ENCODE measurements at places on chromosomes 12 and 14. TPM values are rescaled to one million over a fixed set of nuclear protein-coding genes. Genes with fewer than 3 reads are reported as not detected.
A peak's percentile ranks its signal among the peaks of the same experiment; 100 is the strongest.

The GMFB gene
- total RNA-seq = 55.1 TPM

The KRT79 gene
- not detected for total RNA-seq

The EXD2 gene
- 27.9 TPM for total RNA-seq

DNA sequence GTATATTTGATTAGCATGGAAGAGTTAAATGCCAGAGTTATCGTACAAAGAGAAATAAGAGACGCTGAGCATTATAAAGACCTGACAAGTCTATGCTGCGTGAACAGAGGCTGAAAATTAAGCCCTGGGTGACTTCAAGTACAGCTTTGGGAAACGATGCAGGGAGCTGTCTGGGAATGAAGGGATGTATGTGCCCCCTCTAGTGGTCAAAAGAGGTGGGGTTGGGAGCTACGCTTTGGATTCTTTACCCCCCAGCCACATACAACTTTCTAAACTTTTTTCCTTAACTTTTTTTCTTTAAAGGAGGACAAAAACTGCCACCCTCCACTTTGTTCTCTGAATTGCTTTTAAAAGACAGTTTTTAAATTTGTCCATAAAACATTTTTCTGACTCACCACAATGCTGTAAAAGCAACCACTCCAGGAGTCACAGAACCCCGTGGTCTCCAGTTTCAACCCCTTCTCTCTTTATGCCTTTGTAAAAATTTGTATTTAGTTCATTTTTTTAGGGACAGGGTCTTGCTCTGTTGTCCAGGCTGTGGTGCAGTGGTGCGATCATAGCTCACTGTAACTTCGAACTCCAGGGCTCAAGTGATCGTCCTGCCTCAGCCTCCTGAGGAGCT, 59.4 kb downstream of the ZNF664 start:
- DNase-seq = no peak

DNA sequence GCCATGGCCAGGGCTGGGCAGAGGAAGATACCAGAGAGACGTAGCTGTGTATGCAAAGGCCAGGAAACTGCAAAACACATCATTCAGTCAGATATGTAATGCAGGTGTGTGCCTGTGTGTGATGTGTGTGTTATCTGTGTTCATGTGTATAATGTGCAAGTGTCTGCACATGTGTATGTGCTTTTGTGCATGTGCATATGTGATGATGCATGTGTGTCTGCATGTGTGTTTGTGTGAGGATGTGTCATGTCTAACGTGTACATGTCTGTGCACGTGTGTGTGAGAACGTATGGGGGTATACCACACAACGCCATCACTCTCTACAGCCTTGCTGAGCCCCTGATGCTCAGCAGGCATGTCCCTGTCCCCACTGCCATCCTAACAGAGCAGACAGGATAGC, 9.7 kb downstream of the DIO3 start:
- DNase-seq = no peak

DNA sequence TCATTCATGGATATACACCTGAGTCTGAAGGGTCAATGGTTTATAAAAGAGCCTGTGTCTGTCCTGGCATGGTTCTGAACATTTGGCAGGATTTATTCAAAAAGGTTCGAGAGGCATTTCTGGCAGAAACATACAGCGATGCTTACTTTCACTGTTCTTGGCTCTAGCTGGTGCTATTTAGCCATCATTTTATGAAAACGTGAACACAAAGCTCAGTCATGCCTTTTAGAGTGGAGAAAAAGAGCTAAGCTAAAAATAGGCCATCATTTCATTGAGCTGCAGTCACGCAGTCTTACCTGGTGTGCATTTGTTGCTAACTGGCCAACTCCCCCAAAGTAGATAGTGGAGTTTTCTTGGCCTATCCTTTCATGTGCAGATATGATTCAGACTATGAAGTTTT, 1209.5 kb downstream of the SLC16A7 start:
- DNase-seq = no peak

- DNase-seq = peak; percentile 96
Measured at GRCh38 chr14:68476212-68477109, 316.4 kb downstream of the ZFP36L1 start.

DNA sequence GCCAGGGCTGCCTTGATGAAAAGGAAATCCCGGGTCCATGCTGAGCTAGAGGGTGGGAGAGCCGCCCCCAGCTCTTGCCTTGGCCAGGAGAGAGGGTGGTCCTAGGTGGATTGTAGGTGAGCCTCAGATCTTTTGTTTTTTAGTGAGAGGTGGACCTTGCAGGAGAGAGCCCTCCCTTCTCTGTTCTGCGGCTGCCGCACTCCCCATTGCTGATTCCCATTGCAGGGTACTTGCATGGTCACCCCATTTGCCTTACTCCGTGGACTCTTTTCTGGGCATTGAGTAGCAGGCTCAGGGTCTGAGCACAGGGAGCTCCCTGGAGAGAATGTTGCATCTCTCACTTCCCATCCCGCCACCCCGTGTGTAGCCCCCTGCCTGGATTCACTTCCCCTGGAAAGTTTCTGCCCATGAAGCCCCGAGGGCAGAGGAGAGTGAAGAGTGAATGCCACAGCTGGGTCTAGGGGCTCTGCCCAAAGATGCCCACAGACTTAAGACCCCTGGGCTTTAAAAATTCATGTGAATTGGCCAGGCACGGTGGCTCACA, 10.2 kb downstream of the VASH1 start:
- no peak for DNase-seq

DNA sequence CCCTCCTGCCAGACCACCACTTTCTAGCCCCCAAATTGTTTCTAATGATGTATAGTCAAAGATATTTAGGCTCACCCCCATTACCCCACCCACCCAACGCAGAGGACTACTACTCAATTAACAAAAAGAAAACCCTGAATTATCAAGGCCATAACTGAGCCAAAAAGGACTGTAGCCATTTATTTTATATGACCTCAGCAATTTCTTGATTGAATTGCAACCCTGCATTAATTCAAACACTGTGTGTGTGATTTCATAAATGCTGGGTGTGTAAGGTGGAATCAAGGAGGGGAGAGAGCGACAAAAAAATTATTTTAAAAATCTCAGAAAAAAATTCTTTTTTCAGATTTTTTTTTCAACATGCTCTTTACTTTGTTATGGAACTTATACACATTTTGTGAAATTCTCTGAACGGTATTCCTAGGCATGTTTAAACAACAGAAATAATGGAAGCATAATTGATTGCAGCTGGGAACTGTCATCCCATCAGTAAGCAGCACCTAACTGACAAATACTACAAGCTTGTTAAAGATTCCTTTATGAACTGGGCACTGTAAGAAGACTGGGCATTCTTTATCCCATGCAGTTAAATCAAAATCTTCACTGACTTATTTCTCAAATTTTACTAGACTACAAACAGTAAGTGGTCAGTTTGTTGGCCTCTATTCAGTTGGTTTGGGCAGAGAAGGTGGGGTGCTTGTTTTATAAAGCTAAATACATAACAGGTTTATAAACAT, 179.1 kb downstream of the SOX5 start:
- DNase-seq = no peak

Data from kidney epithelial cell (primary cell).